ENCODE measurements at places on chromosomes 16 and 17.

- DNase-seq: no peak
Measured at GRCh38 chr16:35752773-35753558, 2293.6 kb downstream of the TP53TG3F start.

- DNase-seq: no peak
Measured at GRCh38 chr17:67276075-67276474, 31.1 kb upstream of the HELZ start.

GRCh38 chr17:8630227-8630801, at the start of gene MYH10:
TSS of gene MYH10 (minus strand) at chr17:8630725. CDS start at chr17:8623246, 7,479 bp downstream.
- no peak for DNase-seq

DNA sequence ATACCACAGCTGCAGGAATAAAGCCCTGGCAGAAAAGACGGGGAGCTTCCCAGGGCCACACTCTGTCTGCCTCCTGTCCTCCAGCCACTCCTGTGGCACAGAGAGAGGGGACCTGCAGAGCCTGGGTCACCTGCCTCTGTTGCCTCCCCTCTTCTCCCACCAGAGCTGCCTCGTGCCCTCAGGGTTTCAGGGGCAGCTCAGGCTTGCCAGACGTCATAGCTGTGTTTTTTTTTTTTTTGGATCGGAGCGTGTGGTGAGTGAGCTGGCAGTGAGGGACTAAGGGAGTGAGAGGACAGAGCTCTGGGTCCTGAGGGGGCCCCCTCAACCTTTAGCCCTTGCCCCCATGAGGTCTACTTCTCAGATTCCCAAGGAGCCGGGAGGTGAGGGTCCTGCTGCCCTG, 2.1 kb downstream of the PIK3R6 start:
- no peak for DNase-seq

DNA sequence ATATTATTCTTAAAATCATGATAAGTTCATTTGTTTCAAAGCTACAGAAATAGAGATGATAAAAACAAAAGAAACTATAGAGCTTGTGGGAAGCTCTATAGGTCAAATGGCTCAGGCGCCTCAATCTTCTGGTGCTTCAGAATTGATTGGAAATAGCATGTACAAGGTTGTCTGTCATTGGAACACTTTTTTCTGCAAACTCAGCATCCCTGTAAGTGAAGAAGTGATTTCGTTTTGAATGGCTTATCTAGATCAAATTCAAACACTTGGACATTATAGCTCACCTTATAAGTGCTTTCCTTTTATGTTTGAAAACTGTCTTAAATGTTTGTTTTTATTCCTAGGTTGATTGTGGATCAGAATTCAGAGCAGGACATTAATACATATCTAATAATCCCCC, 103.7 kb downstream of the SKAP1 start:
- no peak for DNase-seq

GRCh38 chr16:65989861-65990604, 376.5 kb upstream of the CDH5 start:
- DNase-seq: no peak

Measured in stimulated activated CD4-positive, alpha-beta T cell treated with anti-CD3 and anti-CD28 coated beads, Interleukin-2, amount 100 ng/mL, for 4 hours (primary cell).